ENCODE measurements at places on chromosomes 7 and 10.
A peak's percentile ranks its signal among the peaks of the same experiment; 100 is the strongest.

GRCh38 chr7:101099969-101100781 lies 14.9 kb downstream of the TRIM56 start:
- DNase-seq = peak; percentile 44

- DNase-seq = no peak
Observed at GRCh38 chr10:12179606-12180170, 16.0 kb downstream of the NUDT5 start.

GRCh38 chr10:127451628-127452027 lies 97.5 kb upstream of the NPS start:
- no peak for DNase-seq

DNA sequence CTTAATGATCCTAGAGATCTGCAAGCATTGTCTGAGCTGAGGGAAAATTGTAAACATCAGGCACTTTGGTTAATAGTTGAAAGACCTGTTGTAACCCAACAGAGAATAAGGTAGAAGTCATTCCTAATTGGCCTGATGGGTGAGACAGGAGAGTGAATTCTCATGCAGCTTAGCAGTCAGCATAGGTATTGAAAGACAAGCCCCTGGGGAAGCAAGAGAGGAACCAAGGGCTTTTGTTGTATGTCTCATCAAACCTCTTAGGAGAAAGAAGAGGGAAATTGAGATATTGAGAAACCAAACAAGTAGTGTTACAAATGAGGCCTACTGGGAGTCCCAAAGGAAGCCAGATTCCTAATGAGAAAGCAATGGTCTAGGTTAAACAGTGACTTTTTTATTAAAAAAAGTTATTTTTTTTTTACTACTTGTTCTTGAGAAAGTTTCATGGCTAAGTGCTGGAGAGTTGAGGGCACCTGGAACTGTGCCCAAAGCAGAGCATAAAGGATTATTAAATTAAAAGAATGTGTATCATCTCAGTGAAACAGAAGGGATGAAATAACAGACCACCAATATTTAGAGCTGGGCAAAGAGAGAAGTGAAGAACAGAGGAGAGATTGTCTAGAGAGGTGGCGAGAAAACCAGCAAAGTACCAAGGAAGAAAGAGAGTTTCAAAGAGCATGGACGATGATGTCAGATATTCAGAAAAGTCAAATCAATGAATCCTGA lies 168.9 kb downstream of the CDK14 start:
- DNase-seq = no peak

DNA sequence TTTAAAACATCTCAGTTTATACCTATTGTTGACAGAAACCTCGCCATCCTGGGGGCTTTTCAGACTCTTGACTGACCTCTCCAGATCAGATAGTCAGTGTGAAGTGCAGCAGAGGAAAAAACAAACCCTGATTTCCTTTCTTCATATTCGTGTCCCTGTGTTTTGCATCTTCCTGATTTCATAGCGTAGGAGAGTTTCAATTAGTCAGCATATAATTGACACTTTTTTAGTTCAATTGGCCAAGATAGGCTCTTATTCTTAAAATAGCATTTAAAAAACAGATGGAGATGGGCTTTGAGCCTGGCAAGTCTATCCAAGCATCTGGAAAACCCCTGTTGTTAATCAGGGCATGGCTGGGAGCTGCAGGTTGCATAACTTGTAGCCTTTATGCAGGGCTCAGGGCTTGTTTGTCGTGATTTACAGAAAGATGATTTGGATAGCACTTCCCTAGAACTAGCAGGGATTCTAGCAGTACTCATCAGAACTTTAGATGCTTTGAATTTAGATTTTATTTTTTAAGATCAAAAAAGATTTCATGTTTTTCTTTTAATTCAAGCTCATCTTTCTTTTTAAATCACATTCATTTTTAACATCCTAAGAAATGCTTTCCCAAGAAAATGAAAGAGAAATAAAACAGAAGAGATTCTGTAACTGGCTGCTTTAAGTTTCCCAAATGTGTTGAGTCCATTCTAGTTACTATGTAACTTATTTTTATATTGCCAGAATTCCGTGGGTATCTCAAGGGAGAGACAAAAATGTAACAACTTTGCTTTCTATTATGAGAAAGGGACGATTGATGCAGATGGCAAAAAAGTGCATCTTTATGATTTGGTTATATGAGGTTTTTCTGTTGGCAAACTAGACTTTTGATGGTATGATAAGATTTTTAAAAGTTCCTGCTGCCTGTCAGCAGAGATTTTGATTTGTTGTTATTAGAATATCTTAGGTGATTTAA lies 270.8 kb upstream of the FZD8 start:
- DNase-seq = no peak

DNA sequence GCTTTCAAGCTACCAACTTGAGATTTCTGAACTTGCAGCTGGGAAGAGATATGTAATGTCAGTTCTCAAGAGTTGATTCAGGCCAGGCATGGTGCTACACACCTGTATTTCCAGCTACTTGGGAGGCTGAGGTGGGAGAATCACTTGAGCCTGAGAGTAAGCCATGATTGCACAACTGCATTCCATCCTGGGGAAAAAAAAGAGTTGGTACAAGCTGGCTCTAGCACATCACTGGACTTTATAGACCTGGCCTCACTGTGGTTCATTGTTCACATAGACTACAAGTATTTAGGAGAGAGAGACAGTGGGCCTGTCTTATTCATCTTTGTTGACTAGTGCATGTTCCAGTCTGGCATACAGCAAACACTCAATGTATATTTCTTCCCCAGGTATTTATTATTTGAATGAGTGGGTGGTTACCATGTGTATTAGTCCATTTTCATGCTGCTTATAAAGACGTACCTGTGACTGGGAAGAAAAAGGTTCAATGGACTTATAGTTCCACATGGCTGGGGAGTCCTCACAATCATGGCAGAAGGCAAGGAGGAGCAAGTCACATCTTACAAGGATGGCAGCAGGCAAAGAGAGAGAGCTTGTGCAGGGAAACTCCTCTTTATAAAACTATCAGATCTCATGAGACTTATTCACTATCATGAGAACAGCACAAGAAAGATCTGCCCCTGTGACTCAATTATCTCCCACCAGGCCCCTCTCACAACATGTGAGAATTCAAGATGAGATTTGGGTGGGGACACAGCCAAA lies 176.5 kb downstream of the PFKFB3 start:
- no peak for DNase-seq

DNA sequence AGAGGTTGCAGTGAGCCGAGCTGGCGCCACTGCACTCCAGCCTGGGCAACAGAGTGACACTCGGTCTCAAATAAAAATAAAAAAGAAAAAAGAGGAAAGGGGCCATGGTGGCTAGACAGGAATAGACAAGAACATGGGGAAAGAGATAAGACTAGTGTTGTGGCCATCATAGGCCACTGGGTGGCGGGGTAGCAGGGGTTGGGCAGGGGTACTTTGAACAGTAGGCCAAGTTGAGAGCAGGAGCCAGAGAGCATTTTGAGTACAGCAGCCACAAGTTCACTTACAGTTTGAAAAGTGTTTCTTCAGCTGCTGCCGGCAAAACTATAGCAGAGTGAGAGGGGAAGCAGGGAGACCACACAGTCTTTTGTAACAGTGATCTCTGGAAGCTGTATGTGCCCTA lies 656.0 kb downstream of the CNTNAP2 start:
- peak; percentile 6 for DNase-seq

DNA sequence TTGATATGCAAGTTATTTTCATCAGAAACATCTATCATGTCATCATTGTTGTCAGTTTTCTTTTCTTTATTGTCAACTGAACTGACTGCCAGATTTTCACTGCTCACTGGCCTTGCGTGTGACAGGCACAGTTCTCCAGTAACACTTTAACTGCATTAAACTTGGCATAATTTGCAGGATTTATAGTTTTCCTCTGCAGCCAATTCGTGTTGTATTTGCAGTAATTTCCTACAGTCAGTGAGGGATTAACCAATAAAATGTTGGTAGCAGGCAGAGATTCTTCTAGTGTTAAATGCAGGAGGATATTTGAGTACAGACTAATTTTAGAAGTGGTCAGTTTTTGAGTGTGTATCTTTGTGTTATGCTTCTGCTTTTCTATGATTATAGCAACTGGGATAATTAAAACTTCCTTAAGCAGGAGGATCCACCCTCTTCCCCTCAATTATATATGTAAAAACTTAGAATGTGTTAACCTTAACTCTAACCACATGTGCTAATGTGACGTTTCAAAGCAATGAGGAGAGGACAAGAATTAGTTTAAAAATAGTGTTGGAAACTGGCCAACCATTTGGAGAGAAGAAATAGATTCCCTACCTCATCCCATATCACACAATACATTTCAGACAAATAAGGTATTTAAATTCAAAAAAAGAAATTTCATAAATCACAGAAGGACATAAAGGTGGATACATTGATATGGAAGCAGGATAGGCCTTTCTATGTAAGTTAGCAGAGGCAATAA lies 365.5 kb upstream of the BMPER start:
- no peak for DNase-seq

DNA sequence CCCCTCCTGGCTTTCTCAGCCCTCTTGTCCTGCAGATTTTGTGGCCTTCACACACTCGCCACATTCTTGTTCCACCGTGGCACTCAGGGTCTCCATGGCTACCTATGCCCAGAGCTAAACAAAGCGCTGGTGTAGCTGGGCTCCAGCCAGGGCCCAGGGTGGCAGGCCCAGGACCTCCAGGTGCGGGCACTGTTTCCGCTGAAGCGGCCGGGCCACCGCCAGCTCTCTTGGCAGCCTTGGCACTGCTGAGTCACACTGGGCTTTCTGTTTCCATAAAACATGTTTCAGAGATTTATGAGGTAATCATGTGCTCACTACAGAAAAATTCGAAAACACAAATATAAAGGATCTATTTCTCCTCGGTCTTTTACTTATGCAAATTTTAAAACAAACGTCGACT lies 51.3 kb downstream of the AOC1 start:
- peak; percentile 79 for DNase-seq
